ENCODE measurements at places on chromosomes 7 and 10.

DNA sequence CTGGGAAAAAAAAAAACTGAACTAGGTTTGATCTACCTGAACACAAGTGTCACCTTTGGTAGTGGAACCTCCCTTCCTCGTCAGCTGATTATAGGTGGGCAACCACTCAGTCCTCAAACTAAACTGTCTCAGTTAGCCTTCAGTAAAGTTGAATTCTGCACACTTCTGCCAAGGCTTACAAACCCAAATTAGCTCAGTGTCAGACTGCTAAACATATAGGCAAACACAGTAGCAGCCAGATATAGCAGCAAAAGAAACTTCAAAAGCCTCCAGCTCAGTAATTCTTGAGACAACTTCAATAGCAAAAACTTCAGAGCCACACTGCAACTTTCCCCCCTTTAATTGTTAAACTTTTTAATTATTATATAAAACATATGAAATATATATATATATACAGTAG is 956.9 kb downstream of the XPNPEP1 start:
- no peak for DNase-seq

- no peak for DNase-seq
Observed at GRCh38 chr7:140752533-140752932, 56.0 kb downstream of the NDUFB2 start.

- DNase-seq: no peak
Observed at GRCh38 chr10:117587036-117587435, 44.5 kb downstream of the EMX2 start.

DNA sequence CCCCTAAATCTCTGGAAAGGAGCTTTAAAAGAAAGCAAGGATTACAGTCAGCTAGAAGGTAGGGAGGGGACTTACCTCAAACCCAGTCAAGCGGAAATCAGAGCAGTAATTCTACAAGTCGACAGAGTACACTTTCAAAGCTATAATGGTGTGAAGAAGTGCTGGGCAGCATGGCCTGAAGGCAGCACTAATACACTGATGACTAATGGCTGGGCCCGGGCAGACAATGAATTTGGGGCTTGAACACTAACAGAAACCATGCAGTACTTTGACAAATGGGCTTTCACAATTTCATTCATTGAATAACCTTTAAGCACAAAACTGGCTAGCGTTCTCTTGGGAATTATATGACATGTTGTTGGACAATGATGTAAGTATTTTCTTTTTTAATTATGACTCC is 4.7 kb downstream of the GLI3 start:
- no peak for DNase-seq

DNA sequence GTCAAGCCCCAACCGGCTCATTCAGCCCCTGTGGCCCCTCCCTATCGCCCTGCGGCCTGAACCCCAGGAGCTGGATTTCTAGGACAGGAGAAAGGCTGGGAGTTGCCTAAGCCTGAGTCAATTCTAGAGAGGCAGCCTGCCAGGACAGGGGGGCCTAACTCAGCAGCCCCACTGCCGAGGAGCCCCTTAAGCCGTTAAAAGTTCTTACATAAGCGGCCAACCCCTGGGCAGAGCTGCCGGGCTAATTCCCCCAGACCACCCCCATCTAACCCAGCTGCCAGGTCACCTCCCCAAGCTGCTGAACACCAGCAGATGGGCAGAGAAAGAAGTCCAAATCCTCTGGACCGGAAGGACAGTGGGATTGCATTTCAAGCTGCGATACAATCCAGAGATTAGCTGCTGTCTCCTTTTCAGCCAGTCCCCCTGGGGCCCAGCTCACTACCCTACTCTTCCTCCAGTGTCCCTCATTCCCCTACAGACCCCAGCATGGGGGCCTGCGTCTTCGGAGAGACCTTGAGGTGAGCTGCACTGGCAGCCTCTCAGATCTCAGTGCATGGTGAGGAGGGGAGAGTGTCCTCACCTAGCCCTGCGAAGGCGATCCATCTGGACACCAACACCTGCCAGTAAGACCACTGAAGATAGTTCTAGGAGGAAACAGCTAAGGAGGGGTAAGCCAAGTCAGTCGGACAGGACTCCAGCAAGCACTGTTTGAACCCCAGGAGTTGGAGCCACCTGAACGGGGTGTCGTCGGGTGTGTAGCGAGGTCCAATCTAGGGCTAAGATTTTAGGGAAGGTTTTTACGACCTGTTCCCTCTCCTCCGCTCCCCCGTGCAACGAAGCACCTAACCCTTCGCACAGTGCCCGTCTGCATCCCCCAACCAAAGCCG is 830 bp downstream of the IMPDH1 start:
- no peak for DNase-seq
